ENCODE measurements at places on chromosomes 4 and X.

- no peak for DNase-seq
These were observed 127.2 kb downstream of the ARHGEF9 start for GRCh38 chrX:63657821-63658220.

- no peak for DNase-seq
These were observed 22.8 kb downstream of the USP9X start for GRCh38 chrX:41108007-41108406.

DNA sequence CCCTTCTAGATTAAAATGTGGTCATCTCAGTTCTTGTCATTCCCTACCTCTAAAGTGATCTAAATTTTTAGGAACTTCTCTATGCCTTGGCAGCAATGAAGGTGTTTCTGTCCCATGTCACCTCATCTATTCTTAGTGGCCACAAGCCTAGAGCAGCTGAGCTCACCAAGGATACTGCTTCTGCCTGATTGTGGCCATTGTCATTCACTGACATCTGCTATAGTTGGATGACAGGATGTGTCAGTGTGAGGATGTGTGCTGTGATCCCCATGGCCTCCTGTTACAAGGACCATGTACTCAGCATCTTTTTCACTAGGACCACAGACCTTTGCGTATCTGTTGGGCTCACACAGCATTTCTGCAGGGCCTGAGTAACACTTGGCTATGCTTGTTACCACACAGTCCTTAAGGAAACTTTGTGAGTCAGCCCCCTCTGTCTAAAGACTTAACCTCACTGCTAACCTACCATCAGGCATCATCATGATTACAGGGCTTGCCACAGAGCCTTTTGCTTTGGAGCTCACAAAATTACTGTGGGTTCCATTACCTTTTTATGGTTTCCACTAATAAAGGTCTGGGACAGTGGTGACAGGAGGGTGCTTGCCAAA, 421.0 kb downstream of the ADAM29 start:
- no peak for DNase-seq

- no peak for DNase-seq
These were observed 47.6 kb downstream of the ATP10D start for GRCh38 chr4:47532658-47533057.

- DNase-seq: no peak
These were observed 185.5 kb downstream of the PTTG2 start for GRCh38 chr4:38145741-38146140.

Measured in occipital lobe (tissue), 3 donors.